ENCODE measurements at places on chromosomes 6 and 20.
A peak's percentile ranks its signal among the peaks of the same experiment; 100 is the strongest.

DNA sequence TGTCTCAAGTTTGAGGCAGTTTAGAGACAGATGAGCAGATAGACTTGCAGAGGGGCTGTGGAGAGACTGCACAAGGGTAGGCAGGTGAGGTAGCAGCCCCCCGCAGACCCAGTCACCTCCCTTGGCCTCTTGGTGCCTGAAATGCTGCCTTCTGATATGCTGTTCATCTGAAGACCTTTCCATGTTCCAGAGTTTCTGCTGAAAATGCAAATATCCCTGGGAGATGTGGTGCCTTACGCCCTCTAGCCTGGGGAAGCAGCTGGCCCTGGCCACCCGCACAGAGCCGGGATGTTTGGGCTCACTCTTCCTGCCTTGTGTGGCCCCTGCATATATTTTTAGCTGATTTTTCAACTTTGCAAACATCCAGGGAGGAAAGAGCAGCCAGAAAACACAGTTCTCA lies 51.4 kb downstream of the TMEM242 start:
- DNase-seq, result no peak

DNA sequence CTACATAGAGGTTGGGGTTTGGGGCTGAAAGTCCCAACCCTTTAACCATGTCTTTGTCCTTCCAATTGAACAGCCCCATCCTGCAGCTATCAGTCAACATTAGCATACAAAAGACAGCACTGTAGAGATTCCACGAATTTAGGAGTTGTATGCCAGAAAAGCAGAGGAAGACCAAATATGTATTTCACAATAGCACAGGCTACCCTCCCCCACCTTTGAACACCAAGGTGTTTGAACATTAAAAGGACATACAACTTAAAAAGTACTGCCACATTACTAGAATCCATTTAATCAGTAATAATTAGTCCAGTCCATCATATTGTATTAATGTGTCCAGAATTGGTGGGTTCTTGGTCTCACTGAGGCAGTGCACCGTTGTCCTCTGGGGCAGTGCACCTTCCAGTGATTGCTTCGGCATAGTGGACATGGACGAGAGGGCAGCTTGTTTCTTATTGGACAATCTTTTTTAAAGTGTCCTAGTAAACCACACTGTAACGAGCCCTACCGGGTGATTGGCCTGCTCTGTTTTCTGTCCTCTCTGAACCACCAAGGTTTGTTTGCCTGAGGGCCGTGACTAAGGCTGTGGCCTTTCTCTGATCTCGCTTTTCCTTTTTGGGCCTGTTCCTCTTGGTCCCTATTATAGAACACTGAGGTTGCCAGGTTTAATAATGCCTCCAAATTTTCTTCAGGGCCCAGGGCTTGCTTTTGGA lies 36.4 kb downstream of the GSTA4 start:
- no peak for DNase-seq

GRCh38 chr20:45436732-45437485 lies 21.0 kb downstream of the PIGT start:
- DNase-seq, result peak; percentile 96

DNA sequence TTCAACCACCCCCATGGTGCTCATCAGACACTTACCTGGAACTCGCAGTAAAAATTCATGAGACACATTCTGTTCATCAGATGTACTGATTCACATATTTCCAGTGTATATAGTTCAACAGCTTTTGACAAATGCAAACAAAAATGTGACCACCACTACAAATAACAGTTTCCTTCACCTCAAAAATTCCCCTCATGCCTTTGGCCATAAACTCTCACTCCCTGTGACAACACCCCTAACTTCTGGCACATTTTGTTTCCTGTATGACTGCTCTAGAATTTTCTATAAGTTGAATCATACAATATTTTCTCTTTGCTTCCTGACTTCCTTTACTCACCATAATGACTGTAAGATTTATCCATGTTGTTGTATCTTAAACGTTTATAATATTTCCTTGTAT lies 63.7 kb downstream of the C6orf118 start:
- no peak for DNase-seq

- no peak for DNase-seq
Measured at GRCh38 chr6:139062932-139063646, 34.5 kb downstream of the ABRACL start.

- DNase-seq, result peak; percentile 65
Measured at GRCh38 chr6:116278854-116279231, 887 bp downstream of the TSPYL1 start.

GRCh38 chr6:34416877-34417371 lies 8.9 kb downstream of the RPS10 start:
- no peak for DNase-seq

GRCh38 chr6:157059781-157060180 lies 263.5 kb downstream of the TMEM242 start:
- DNase-seq, result no peak

- DNase-seq, result no peak
Measured at GRCh38 chr6:70289299-70289698, 13.6 kb downstream of the COL9A1 start.

GRCh38 chr20:45433316-45433715 lies 17.4 kb downstream of the PIGT start:
- no peak for DNase-seq
